H4 (cell line): ENCODE measurements at places on chromosomes 5 and 9. TPM values are rescaled to one million over a fixed set of nuclear protein-coding genes. Genes with fewer than 3 reads are reported as not detected.

GRCh38 chr5:107696080-107696479 lies 25.3 kb upstream of the EFNA5 start:
- DNase-seq: no peak

DNA sequence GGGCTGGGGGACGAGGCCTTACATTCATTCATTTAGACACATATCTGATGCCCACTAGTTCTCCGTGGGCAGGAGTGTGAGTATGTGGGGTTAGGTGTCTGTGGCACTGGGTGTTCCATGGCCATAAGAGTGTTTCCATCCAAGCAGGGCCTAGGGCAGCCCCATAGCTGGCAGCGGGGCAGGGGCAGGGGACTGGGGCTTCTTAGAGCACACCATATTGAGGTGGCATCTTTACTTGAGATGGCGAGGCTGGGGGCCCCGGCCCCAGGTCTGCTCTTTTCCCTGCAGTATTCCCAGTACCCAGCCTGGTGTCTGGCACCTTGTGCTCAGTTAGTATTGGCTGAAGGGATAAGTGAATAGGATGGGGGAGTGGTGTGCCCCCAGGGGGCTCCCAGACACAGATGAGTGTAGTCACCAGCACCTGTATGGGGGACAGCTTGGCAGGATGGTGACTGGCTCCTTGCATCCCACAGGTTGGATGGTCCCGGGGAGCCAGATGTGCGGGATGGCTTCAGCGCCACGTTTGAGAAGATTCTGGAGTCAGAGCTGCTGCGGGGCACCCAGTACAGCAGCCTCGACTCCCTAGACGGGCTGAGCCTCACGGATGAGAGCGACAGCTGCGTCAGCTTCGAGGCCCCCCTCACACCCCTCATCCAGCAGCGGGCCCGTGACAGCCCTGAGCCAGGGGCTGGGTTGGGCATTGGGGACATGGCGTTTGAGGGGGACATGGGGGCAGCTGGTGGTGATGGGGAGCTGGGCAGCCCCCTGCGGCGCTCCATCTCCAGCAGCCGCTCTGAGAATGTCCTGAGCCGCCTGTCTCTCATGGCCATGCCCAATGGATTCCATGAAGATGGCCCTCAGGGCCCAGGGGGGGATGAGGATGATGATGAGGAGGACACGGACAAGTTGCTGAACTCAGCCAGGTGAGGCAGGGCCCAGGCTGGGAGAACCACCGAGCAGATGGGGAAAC lies 17.5 kb downstream of the PSD2 start:
- DNase-seq: no peak

GRCh38 chr9:79061752-79062616 lies 509.8 kb upstream of the TLE4 start:
- DNase-seq: no peak

Gene SPATA6L
- total RNA-seq: not detected in 2 replicates
